ENCODE measurements at places on chromosomes 5 and 9.
A peak's percentile ranks its signal among the peaks of the same experiment; 100 is the strongest.

GRCh38 chr9:34628656-34629490 lies at the start of gene ARID3C:
Gene ARID3C (minus strand): TSS chr9:34629066. CDS start chr9:34628014, 1,052 bp downstream.
- peak; percentile 84 for DNase-seq

DNA sequence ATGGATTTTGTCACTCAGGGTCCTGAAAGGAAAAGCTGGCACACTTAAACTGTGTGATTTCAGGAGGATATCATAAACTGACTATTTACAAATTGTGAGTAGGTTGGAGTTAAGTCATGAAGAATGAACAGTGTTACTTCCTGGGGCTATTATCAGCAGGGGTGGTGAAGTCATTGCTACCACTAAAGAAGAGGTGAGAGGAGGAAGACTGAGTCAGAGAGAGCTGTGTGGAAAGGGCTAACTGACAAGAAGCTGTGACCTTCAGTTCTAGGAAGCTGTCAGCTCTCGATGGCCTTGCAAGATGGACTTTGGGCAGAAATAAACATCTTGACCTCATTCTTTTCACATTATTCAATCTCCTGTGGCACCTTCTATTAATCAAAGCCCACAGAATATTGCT lies 72.3 kb upstream of the STARD4 start:
- no peak for DNase-seq

GRCh38 chr5:58993461-58993860 lies 410.6 kb downstream of the RAB3C start:
- DNase-seq: no peak

GRCh38 chr5:84255315-84255714 lies 129.4 kb downstream of the EDIL3 start:
- DNase-seq: peak; percentile 27

- peak; percentile 42 for DNase-seq
Measured at GRCh38 chr9:14936491-14936890, 26.3 kb upstream of the FREM1 start.

GRCh38 chr5:90096415-90097081 lies 313.0 kb downstream of the CETN3 start:
- DNase-seq: no peak

GRCh38 chr9:98552331-98552730 lies 156.4 kb downstream of the GABBR2 start:
- DNase-seq: no peak

DNA sequence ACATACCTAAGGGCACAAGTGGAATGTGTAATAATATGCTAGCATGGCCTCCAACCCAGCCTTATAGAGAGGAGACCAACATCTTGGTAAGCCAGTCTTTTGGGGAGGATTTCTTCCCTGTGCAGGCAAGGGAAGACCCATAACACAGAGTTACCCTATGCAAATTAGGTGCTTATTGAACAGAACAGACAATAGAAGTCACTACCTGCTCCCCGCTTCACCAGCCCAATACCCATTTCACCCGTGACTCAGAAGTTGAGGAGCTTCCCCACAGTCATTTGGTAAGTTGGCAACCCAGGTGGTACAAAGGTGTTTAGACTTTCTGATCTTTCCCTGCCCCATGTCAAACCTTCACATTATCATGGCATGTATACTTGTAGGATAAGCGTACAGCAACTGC lies 44.6 kb downstream of the AOPEP start:
- DNase-seq: no peak

DNA sequence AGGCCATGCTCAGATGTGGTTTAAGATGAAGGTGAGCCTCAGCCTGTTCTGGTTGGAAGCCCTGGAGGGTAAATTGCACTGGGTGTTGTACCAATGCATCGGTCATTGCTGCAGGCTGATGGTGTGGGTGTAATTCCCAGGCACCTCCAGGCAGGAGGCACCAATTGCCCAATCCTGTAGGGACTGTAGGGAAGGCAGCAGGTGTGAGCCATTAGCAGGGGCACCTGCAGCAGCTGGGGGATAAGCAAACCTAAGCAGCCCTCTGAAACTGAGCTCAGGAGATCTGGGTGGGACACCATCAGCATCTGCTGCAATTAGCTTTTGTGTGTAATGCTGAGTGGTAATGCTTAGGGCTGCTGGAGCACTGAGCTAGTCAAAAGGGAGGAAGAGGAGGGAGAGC lies 190.1 kb upstream of the TBC1D2 start:
- DNase-seq: no peak

DNA sequence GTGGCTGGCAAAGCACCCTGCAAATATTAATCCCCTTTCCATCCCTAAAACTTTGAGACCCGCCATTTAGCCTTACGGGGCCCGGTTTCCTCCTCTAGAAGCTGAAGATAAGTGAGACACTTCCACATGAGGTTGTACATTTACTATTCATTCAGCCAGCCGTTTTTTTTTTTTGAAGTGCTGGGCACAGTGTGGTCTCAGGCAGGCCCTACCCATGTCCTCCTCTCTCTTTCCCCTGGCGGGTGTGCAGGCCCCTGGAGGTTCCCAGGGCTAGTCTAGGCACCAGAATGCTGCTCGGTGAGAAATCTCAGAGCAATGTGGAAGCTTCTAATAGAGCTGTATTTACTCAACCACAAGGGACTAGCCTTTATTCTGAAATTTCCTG lies 107.4 kb upstream of the LARP1 start:
- DNase-seq: no peak

- DNase-seq: no peak
Measured at GRCh38 chr5:65883461-65883860, 42.9 kb upstream of the ERBIN start.

DNA sequence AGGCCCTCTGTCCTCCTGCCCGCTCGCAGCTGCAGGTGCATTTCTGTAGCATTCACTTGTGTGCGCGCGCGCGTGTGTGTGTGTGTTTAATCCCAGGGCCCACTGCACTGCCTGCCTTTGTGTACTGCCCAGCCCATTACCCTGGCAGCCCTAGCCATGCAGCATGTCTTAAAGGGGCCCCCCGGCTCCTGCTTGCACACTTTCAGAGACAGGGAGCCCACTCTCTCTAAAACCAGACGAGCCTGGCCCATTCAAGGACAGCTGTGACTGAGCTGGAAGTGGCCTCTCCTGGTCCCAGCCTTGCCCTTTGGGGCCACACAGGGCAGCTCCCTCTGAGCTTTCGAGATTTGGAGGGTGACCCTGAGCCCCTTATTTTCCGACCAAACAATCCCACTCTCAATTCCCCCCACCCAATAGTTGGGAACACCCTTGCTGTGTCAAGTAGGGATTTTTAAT lies 98.9 kb downstream of the DAB2IP start:
- no peak for DNase-seq

DNA sequence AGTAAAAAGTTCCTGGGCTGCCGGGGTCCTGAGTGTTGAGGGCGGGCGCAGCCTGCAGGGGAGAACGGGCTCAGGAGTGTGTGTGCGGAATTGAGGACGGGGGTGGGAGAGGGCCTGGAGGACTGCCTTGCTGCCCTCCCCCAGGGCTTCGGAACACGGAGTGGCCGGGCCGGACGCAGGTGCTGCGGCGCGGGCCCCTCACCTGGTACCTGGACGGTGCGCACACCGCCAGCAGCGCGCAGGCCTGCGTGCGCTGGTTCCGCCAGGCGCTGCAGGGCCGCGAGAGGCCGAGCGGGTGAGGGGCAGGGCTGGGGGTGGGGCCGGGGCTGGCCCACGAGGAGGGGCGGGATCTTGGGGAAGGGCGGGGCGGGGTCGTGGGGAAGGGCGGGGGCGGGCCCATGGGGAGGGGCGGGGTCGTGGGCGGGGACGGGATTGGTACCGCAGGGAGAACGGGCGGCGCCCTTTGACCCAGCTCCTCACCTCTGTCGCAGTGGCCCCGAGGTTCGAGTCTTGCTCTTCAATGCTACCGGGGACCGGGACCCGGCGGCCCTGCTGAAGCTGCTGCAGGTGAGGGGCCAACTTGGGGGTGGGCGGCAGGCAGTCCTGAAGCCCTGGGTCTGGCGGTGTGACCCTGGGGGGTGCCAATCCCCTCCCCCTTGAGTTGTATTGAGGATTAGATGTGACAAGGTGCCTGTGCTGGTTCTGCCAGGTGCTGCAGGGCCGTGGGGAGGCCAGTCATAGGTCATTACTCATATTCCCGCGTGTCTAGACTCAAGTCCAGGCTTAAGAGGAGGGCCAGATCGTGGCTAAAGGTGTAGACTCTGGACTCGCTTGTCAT lies 7.1 kb downstream of the FPGS start:
- peak; percentile 89 for DNase-seq

- DNase-seq: no peak
Measured at GRCh38 chr5:135308752-135309151, 90.3 kb downstream of the MACROH2A1 start.

GRCh38 chr9:92224177-92224576 lies 69.3 kb downstream of the IARS1 start:
- peak; percentile 41 for DNase-seq

DNA sequence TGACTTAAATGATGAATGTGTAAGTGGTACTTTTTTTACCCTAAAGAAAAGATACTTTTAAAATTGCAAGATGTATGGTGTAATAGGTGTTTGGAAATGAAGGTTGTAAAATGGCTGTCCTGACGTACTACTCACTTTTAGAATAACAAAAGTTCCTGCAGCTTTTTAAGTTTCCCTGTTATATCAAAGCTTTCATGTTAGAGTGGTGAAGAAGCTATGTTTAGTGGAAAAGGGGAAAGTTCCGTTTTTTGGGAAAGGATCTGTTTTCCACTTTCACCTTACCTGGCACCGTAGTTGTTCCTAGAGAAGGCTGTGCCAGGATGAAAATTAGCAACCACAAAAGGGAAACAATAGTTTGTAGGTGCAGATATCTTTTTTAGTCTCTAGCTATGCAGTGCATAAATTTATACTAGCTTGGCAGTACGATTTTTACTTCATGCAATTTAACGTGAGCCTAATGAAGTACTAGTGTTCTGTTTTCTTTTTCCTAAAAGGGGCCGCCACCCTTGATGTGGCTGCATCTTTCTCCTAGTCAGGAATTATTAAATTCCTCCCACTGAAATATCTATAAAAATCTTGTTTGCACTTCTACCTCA lies 1.3 kb downstream of the TNPO1 start:
- DNase-seq: no peak

- no peak for DNase-seq
Measured at GRCh38 chr9:118108971-118109370, 404.8 kb downstream of the TLR4 start.

DNA sequence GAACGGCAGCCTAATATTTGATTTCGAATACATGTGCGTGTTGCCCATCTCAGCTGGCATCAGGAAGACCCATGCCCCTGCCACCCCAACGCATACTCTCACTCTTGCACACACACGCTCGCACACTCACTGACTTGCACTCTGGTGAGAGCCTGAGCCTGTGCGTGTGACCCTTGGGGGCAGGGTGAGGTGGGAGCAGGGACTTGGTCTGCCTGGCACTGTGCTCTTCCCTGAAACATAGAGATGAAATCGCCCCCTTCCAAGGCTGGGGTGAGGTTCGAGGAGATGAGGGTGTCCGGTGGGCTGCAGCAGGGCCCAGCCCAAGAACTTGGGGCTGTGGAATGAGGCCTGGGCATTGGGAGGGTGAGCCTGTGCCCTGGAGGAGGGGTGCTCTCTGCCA lies 1.2 kb downstream of the LCN9 start:
- DNase-seq: no peak

- DNase-seq: no peak
Measured at GRCh38 chr5:56185768-56186311, 47.3 kb downstream of the ANKRD55 start.

- no peak for DNase-seq
Measured at GRCh38 chr5:159883522-159883950, 32.7 kb upstream of the ADRA1B start.

- DNase-seq: no peak
Measured at GRCh38 chr5:18329328-18329727, 695.1 kb downstream of the TAF11L14 start.

GRCh38 chr9:81096625-81097024 lies 592.7 kb downstream of the TLE1 start:
- no peak for DNase-seq

Measured in SK-N-SH (cell line).